ENCODE measurements at places on chromosomes 7 and 10. TPM values are rescaled to one million over a fixed set of nuclear protein-coding genes. Genes with fewer than 3 reads are reported as not detected.

Gene TFEC
- 0.56 TPM for total RNA-seq

Gene PAX2
- total RNA-seq, result not detected

Gene CYP26C1
- not detected for total RNA-seq

Gene ADAM22
- total RNA-seq, result 0.24 TPM

Gene ACHE
- total RNA-seq, result 0.44 TPM

Gene FAM25A
- total RNA-seq, result 29.4 TPM

Gene HEPACAM2
- total RNA-seq, result not detected

All from esophagus mucosa (tissue), 1 donor.